Colonic mucosa (tissue), 4 donors: ENCODE measurements at places on chromosomes 16 and 17. TPM values are rescaled to one million over a fixed set of nuclear protein-coding genes. Genes with fewer than 3 reads are reported as not detected.
A peak's percentile ranks its signal among the peaks of the same experiment; 100 is the strongest.

DNA sequence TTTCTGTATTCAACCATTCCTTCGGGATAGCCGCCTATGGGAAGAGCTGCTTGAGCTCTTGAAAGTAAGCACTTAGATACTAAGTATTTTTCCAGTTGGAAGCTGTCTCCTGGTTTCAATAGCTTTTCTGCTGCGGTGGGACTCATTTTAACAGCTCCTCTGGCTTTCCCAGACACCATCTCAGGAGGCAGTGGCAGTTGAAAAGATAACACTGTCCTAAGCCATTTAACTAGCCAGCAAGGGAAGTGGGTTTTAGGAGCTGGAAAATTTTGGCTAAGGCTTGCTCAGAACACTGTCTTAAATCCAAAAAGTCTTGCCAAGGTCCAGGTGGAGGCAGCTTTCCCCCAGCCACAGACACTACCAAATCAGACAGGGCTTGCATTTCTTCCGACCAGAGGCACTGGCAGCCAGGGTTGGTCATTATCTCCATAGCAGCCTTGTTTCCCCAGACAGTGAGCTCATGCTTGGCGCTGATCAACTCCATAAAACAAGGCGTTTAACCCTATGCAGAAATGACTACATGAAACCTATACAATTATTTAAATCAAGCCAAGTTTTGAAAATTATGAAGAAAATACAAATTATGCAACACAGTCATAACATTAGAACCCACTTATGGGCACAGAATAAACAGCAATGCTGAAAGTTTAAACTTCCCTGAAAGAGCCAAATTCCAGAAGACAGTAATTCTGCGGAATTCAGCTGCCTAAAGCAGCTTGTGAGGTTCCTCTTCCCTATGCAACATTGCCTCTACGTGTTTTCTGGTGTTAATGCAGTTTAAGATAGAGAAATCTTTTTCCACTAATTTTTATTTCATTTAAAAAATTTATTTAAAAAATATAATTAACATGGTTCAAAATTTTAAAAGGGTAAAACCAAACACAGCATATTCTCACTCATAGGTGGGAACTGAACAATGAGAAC is 25.0 kb downstream of the GABARAPL2 start:
- peak; percentile 22 for DNase-seq

The SAP30BP gene
- total RNA-seq, result 68.0 TPM

GRCh38 chr17:74123350-74123749 is 80.1 kb upstream of the RPL38 start:
- no peak for DNase-seq

The PRDM7 gene
- total RNA-seq, result not detected

The CD300A gene
- 3.1 TPM for total RNA-seq

DNA sequence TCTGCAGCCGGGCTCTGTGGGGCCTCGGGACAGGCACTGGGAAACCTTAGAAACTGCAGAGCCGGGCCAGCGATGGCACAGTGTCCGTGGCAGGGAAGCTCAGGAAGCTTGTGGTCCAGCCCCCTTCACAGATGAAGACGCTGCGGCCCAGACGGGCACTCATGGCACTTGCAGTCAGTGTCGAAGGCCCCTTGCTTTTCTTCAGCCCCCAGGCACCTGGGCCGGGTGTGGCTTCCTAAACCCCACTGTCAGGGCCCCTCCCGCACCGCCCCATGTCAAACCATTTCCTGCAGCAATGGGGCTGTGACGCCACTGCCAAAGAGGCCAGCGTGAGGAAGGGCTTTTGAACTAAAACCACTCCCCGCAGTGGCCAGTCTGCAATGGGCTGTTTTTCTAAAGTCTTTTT is 164.0 kb downstream of the LAT start:
- DNase-seq, result peak; percentile 46

The MMP28 gene
- 62.5 TPM for total RNA-seq

GRCh38 chr17:74027444-74027843 is 176.0 kb upstream of the RPL38 start:
- no peak for DNase-seq

The CLCN7 gene
- 61.5 TPM for total RNA-seq

GRCh38 chr16:52563767-52564611 is 17.0 kb upstream of the TOX3 start:
- DNase-seq, result peak; percentile 20

DNA sequence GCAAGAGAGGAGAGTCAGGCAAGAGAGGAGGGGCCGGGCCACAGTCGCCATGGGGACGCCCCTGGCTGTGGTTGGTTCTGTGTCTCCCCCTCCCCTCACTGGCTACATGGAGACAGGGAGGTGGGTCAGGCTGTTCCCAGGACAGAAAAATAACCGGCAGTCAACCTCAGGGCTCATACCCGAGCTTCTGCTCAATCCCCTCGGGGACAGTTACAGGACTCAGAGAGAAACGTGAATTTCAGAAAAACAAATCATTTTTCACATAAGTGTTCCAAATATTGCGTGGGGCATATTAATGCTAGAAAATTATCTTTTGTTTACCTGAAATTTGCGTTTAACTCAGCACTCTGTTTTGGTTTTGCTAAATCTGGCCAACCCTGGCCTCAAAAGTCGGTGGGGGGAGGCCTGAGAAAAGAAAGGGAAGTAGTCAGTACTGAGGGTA is 22.2 kb upstream of the CPSF4L start:
- no peak for DNase-seq

DNA sequence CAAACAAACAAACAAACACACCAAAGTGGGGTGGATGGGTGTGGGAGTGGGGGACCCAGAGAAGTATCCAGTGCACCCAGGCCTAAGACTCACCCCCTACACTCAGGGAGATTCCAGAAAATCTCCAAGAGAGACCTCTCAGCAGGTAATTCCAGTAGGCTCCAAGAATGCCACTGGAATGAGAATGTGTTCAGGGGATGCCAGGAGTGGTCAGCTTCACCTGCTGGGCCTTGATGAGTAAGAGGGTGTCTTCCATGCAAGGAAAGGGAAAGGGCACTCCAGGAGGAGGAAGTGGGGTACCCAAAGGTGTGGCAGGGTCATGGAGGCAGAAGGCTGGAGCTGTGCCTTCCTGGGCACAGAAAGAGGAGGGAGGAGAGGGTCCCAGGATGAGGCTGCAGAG is 9.9 kb downstream of the CDH1 start:
- no peak for DNase-seq

The USP43 gene
- total RNA-seq, result 15.6 TPM

GRCh38 chr17:33498069-33498468 is 205.0 kb upstream of the ASIC2 start:
- no peak for DNase-seq

The TBC1D3C gene
- not detected for total RNA-seq

- no peak for DNase-seq
These were observed 51.9 kb downstream of the ZZEF1 start for GRCh38 chr17:4090898-4091297.

GRCh38 chr16:57092786-57093411 is 516 bp downstream of the CPNE2 start:
- peak; percentile 62 for DNase-seq

DNA sequence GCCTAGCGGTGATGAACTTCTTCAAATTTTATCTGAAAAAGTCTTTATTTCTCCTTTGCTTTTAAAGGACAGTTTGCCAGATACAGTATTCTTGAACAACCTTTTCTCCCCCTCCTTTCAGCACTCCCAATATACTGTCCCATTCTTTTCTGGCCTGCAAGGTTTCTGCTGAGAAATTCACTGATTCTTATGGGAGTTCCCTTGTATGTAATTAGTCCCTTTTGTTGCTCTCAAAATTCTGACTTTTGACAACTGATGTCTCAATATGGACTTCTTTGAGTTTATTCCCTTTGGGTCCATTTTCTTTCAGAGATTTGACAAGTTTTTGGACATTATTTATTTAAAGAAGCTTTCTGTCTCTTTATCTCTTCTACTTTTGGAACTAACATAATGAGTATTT is 39.4 kb downstream of the SDR42E1 start:
- no peak for DNase-seq

GRCh38 chr16:19833176-19833575 is 51.5 kb downstream of the GPRC5B start:
- no peak for DNase-seq

- DNase-seq, result no peak
These were observed 50.1 kb downstream of the JPH3 start for GRCh38 chr16:87652386-87652785.

- DNase-seq, result no peak
These were observed 3.8 kb downstream of the FHOD1 start for GRCh38 chr16:67243481-67243880.

The BTBD17 gene
- total RNA-seq, result 0.22 TPM

- no peak for DNase-seq
These were observed 104.3 kb upstream of the PSMD7 start for GRCh38 chr16:74192281-74192797.

DNA sequence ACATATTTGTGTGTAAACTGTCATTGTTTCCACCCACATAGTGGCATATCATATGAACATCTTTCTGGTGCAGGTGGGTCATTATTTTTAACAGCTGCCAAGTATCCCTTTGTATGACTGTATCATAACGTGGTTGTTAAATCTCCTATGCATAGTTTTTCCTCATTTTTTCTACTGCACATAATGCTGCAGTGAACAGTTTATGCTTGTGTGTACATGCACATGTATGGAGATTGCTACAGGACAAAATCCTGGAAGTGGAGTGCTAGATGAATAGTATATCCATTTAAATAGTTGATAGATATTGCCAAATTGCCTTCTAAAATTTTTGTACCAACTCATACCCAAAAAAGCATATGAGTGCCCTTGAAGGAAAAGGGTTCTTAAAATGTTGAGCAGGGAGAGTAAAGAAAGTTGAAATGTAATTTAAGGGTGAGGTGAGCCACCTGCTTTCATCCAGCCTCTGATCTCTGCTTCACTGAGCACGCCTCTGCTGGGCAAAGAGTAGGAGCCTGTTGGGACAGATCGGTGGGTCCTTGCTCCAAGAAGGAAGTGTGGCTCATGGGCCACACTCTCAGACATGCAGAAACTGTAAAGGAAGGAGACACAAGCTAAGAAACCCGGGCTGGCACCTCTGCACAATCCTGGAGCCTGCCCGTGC is 55.3 kb downstream of the HLF start:
- no peak for DNase-seq
